ENCODE measurements at places on chromosomes 6 and 20.

DNA sequence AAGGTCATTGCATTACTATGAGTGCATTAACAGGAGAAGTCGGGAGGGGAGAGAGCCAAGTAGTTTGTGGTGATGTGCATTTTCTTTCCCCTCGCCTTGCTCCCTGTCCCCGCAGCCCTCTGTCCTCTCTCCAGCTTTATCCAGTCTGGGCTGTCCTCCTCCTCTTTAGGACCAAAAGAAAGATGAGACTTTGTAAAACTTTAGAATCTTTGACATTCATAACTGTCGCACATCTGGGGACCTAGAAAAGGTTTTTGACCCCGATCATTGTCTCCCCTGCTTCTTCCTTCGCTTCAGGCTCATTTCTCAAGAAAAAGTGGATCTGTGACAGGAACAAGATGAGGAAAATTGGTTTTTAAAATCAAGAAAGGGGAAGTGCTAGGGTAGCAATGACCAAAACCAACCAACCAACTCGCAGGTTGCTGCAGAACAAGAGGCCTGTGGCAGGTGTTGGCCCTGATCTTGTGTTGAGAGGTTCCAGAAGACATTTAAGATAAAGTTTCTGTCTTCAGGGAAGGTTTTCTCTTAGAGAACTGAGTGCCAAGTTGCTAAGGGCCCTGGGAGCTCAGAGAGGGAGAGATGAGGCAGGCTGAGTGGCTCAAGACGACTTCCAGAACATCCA, 17.6 kb downstream of the SYTL3 start:
- no peak for ATAC-seq

DNA sequence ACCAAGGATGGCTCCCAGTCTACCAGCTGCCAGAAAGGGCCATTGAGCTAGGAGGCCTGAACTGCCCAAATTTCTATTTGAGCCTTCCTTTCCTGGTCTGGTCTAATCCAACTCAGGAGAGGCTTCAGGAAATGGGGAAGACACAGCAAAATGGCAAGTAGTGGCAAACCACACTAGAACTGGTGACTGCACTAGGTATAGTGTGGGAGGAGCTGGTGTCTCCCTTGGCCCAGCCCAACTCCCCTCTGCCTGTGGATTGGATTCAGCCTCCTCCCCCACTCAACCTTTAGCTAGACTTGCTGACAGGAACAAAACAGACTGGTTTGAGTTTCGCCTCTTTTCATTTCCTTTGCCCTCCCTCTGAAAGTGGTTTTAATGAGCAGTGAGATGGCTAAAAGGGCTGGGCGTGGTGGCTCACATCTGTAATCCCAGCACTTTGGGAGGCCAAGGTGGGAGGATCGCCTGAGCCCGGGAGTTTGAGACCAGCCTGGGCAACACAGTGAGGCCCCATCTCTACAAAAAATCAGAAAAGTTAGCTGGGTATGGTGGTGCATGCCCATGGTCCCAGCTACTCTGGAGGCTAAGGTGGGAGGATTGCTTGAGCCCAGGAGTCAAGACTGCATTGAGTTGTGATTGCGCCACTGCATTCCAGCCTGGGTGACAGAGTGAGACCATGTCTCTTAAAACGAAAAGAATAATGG, 17.5 kb downstream of the MRPS18A start:
- ATAC-seq = peak; percentile 72

GRCh38 chr6:110284855-110285254, 73.3 kb downstream of the METTL24 start:
- no peak for ATAC-seq

GRCh38 chr6:1819007-1819406, 209.3 kb downstream of the FOXC1 start:
- peak; percentile 23 for ATAC-seq

DNA sequence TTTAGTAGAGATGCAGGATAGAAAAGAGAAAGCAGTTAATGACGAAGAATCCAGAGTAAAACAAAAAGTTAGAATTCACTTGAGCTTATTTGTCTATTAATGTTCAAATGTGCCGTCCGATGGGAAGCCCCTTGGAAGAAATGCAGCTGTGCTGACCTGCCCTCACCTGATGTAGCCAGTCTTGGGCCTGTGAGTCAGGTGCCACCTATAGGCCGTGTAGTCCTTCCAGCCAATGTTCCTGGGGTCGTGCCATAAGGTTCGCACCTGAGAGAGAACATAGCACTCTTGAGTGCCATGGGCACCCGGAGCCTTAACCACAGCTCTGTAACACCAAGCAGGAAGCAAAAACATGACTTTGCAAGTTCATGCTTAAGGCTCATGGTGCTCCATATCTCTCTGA, 32.4 kb downstream of the THBS2 start:
- no peak for ATAC-seq

DNA sequence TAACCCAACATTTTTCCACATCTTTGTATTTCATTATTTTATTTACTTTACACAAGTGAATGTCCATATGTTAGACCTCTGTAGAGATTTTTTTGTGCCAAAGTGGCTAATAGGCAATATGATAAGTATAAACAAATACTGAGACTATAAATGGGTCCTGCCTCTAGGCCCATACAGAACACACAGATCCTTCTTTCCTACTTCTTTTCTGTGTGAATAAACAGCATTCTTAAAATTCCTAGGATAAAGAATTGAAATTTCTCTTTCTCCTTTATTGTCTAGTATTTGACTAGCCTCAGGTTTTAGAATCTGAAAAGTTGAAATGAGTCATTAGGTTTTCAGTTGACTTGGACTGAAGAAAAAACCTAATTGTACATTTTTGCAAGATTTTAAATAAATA, 46.3 kb upstream of the HS3ST5 start:
- ATAC-seq = no peak

DNA sequence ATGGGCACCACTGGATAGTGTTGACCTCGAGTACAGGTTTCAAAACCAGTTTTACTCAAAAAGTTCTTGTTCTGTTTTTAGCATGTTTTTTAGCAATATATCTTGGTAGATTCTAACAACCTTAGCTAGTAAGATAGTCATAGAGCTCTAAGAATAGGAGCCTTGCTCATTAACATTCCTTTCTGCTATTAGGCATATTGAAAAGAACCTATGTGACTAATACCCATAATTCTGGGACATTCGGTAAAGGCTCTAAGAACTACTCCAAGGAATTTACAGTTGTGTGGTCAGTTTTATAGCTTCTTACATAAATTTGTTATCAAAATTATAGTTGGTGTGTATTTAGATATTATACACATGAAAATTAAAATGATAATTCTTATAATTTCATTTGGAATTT, 11.6 kb downstream of the SLC9A8 start:
- peak; percentile 45 for ATAC-seq

DNA sequence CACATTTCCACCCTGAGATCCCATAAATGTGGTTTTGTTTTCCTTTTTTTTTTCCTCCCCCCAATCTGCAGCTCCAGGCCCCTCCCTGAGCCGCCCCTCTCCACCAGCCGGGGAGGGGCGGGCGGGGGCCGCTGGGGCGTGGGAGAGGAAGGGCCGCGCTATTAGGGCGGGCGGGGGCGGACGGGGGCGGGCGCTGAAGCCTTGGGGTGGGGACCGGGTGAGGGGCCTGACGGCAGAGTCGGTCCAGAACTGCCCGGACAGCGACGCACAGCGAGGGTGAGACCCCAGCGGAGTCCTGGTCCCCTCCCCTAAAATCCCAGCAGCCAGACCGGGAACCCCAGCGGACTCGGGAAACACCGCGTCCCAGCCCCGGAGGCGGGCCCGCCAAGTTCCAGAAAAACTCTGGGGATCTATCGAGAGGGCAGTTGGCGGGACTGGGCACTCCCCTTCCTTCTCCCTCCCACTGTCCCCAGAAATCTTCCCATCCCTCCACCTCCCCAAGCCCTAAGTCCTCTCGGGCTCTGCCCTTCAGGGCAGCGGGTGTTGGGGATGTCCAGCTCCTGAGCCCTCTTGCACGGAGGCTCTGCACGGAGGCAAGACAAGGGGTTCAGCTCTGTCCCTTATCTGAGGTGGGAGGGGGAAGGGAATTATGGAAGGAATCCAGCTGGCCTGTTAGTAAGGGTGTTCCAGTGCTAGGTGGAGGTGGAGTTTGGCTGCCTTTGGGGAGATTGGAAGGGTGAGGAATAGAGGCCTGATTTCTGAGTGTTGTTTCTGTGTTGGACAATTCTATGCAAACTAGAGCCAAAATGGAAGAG, at the start of gene PRICKLE4:
Gene PRICKLE4, plus strand, starts transcription at position 232 of the 815 bp plus-strand sequence. CDS start 2,692 bp downstream, outside the sequence.
- ATAC-seq = peak; percentile 12

- ATAC-seq = no peak
Measured at GRCh38 chr6:167044696-167045095, 45.5 kb downstream of the CEP43 start.

DNA sequence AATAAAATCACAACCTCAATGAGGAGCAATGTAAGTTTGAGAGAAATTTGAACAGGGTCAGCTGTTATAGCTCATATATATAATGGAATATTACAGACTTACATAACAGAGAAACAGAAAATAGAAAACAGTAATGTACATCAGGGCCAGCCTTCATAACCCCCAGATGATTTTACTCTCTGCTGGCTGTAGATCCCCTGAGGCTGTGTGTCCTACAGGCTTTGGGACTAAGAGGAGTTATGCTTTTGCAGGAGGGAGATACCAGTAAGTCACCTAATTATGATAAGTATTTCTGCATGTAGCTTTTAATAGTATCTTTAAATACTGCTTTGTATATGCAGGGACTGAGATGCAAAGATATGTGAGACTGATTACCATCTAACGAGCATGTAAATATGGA, 105.8 kb upstream of the ASCC3 start:
- no peak for ATAC-seq

- no peak for ATAC-seq
Measured at GRCh38 chr6:8177721-8178120, 75.4 kb upstream of the EEF1E1 start.

DNA sequence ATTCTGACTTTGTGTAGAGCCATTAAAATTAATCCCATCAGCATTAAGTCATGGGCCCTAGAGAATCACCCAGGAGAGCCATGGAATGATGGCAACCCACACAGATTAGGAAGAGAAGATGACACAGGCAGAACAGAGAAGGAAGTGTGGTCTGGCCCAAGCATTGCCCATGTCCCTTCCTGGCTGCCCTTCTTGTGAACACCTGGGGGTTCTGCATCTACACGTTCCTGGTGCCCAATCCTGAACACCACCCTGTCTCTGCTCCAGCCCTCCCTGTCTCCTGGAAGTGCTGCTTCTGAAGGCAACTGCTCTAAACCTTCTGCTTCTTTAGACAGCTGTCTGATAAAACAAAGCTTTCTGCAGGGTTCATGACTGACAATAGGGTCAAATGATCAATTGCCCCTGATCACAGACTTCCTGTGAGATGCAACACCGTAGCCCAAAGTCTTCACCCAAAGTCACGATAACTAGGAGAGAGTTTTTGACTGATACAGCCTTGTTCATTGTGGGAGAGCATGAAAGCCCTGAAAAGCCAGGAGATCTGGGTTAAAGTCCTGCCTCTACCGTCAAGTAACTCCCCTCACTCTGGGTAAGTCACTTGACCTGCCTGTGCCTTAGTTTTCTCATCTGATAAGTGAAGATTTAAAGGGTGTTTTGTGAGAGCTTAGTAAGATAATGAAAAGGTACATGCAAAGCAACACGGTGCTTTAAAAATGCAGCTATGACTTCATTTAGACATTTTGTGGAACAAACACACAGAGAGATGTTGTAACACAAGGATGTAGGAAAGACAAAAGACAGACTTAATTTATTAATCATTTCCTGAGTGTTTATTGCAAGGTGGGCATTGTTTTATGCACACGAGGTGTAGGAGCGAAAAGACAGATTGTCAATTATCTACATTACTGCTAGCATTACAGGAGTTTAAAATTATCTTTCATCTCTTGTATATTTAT, 291.2 kb upstream of the STXBP5 start:
- ATAC-seq = no peak

DNA sequence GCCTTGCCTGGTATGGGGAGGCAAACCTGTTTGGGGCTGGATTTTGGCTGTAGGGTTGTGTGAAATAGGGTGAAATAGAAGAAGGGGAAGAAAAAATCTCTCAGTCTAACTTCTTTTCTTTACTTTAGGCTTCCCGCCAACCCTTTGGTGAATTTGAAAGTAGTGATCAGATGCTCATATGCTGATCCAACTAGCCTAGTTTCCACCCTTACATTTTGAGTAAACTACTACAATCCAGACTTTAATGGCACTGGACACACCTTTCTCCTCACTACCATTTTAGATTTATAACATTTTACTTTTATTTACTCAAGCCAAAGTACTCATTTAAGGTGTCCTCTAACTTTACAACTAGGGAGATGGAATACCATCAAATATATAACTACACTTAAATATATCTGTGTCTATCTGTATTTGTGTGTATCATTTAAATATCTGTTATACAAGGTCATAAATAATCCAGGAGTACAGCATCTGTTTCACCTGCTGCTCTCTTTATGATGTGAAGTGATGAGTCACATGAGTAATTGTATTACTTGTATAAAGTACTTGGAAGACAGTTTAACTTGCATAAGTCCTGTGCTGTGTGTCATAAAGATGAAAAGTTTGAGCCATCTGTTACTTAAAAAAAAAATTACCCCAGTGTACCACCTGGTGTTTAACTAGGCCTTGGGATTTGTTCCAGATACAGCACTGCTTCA, 172.1 kb downstream of the CDKAL1 start:
- peak; percentile 72 for ATAC-seq

DNA sequence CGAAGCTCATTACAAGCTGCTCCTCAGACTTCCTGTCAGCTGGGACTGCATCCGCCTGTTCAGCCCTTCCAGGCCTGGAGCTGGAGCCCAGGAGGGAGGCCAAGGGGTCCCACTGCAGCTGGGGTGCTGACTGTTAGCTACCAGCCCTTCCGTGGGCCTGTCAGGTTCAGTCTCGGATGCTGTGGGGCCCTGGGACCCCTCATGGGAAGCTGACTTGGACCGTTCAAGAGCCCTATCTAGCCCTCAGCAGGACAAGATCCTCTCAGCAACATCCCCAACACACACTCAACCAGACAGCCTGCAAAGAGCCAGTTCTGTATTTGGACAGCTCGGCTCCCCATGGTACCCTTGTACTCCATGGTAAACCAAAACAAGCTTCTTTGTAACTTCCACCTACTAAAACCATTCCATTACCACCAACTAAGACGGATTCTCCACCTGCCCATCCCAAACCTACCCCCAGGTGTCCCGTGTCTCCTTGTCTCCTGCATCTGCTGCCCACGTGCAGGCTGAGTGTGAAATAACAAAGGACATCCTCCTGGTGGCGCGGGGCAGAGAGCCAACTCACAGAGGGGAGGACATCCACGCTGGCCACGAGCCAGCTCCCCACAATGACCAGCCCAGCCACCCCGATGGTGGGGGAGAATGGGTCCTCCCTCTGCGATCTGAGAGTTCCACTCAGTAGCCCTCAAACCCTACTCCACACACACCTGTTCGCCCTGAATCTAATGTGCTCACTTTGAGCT, 111.2 kb downstream of the TAF4 start:
- no peak for ATAC-seq

GRCh38 chr6:136503303-136504029, 46.8 kb downstream of the MAP7 start:
- ATAC-seq = no peak

GRCh38 chr6:40353197-40353966, 233.8 kb downstream of the LRFN2 start:
- ATAC-seq = no peak

- no peak for ATAC-seq
Measured at GRCh38 chr6:30447237-30447636, 42.1 kb upstream of the HLA-E start.
